ENCODE measurements at places on chromosomes 3 and 15.

GRCh38 chr3:44659434-44659833, 10.9 kb downstream of the ZNF35 start:
- no peak for DNase-seq

- no peak for DNase-seq
Observed at GRCh38 chr3:140843656-140844055, 98.0 kb upstream of the SLC25A36 start.

DNA sequence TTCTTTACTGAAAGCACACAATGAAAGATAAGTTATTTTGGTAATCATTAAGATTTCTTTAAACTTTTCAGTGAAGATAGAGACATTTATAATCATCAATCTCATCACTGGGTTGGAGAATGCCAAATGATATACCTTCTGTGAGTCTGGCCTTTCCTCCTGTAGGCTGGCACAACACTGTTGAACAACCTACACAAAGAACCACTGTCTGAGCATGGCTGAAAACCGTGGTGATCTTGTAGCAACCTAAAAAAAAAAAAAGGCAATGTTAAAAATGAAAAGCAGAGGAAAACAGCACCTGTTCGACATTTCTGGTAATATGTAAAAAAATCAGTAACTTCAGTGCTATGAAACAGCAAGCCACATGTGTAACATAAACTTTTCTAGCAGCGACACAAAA, 1.8 kb downstream of the RPS27L start:
- DNase-seq, result no peak

GRCh38 chr3:17478673-17479072, 263.8 kb downstream of the TBC1D5 start:
- no peak for DNase-seq

GRCh38 chr3:195800240-195800639, 11.5 kb downstream of the MUC4 start:
- DNase-seq, result no peak

DNA sequence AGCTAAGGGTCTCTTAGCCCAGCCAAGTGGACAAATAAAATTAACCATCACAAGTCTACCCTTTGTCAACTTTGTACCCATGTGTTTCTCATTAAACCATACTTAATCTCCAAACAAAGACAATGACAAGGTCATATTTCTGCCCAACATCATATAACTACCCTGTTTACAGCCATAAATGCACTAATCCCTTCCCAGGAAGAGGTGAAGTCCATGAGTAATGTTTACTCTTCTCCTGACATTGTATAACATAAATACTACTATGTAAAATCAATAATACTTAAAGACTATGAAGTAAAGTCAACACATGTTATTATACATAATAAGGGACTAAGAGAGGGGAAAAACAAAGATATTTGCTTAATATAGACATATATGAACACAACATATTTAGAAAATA, 38.5 kb upstream of the FAN1 start:
- no peak for DNase-seq

GRCh38 chr15:37446921-37447320, 346.6 kb upstream of the MEIS2 start:
- no peak for DNase-seq

- DNase-seq, result no peak
Observed at GRCh38 chr3:107425033-107425432, 47.8 kb downstream of the CCDC54 start.

GRCh38 chr15:78329625-78330024, 10.5 kb upstream of the CRABP1 start:
- DNase-seq, result no peak

DNA sequence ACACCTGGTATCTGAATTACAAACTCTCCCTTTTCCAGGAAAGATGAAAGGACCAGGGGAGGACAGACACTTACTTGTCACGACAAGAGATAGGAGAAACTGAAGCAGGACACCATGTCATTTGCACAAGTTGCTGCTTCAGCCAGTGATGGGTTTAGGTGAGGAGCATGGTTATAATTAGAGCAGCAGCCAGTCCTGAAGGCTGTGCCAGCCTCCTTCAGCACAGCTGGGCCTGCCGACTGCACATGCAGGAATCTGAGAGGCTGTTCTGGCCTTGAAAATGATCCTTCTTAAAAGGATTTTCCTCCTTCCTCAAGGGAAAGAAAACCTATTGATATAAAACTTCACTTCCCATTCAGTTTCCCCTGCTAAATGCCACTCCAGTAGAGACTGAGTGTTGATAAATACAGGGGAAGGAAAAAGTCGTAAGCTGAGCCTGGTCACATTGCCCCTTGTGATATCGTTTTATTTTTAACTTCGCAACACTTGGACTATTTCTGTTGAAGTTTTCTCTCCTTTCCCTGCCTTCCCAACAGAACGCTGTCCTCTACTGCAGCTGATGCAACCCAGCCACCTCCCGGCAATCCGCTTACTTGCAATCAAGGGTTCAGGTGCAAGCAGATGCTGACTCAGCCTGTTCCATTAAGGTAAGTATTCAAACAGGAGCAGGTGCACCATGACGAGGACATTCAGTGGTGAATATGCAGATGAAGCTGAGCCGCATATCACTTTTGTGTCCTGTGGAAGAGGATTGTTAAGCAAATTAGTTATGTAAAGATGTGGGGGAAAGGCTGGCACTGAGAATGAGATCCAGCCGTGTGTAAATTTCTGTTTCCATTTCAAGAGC, at the start of gene FBXO40:
TSS of gene FBXO40 (plus strand) at position 524 of the 847 bp plus-strand sequence. CDS start 27,197 bp downstream, outside the sequence.
- no peak for DNase-seq

- no peak for DNase-seq
Observed at GRCh38 chr15:23690450-23690852, 3.3 kb upstream of the NDN start.

DNA sequence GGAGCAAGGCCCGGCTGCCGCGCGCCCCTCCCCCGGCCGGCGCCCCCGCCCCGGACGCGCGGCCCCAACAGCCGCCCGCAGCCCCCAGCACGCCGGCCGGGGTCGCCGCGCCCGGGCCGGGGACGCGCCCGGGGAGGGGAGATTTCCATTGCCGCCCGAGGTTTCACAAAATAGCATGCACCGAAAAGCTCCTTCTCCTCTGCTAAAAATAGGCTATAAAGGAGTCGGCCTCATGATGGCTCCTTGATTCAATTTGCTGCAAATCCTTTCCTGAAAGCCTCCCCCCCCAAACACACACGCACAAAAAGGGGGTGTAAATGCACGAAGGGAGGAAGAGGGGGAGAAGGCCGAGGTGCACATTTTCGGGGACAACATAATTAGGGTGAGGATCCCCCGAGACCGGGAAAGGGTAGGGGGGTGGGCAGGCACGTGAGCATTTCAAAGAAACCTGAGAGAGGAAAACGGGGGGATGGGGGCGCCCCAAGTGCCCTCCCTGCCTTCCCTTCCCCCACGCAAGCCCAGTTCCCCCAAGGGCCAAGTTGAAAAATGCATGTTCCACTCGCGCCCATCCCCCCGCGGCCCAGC, 734 bp downstream of the TBL1XR1 start:
- DNase-seq, result no peak

DNA sequence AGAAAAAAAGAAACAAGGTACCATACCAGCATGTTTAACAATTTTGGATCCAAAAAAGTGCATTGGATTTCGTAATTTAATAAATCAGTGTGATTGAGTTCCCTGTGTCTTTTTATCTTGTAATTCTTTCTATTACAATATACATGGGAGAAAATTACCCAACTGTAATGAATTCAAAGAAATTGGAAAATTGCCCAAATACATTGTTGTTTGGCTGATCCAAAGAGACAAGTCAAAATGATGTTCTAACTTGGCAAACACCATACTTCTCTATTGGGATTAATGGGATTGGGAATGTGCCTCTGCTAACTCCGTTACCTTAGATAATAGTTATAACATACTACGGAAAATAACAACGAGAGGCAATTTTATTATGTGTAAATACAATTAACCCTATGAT, 1097.1 kb downstream of the ROBO1 start:
- no peak for DNase-seq

GRCh38 chr3:49805897-49806701, 3.0 kb downstream of the INKA1 start:
- no peak for DNase-seq

All from stimulated activated CD4-positive, alpha-beta T cell treated with anti-CD3 and anti-CD28 coated beads, Interleukin-1b, Interleukin-23, amount 100 ng/mL, for 1 hour (primary cell).